ENCODE measurements at places on chromosomes 5 and 9. TPM values are rescaled to one million over a fixed set of nuclear protein-coding genes. Genes with fewer than 3 reads are reported as not detected.

Gene CNTNAP3
- total RNA-seq = not detected

Gene TAS2R1
- total RNA-seq = not detected

Gene STC2
- total RNA-seq = not detected

DNA sequence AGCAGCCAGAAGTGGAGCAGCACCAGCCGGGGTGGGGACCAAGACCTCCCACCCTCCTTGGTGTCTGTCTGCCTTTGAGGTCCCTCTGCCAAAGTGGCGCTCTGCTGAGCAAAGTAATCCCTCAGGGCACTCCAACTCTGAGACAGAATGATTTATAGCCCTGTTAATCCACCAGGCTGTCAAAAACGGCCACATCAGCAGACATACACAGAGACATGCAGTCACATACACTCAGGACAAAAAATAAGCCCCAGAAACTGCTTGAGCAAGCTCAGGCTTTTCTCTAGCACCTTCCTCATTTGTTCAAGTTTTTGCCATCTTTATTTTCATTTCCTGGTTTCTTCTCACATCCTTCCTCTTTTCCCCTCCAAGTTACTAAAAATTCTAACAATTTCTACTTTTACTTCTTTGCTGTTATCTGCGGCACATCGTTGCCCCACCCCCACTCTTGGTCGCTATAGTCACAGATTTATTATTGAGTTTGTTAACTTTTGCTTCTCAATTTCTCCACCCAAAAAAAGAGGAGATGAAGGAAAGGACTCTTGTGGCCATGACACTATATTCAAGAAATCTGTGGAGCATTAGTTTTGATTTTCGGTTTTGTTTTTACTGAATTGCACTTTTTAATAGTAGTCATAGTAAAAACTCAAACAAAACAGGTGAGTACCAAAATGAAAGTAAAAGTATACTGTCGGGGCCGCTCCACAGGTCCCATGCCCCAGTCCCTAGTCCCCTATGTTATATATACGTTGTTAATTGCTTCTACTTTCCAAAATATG is 17.4 kb upstream of the ADRB2 start:
- peak overlapping the region; percentile 52 for H3K4me3 ChIP-seq
- DNase-seq = no peak
- peaks cover 5% of the 10 kb centered on the region for H3K27me3 ChIP-seq
- no peaks in the 10 kb centered on the region for H3K36me3 ChIP-seq

GRCh38 chr5:62134811-62135210 is 171.2 kb upstream of the KIF2A start:
- no peak for DNase-seq
- no peak overlapping the region for H3K27ac ChIP-seq
- H3K4me1 ChIP-seq = no peaks in the 10 kb centered on the region
- H3K27me3 ChIP-seq = peaks cover 4% of the 10 kb centered on the region

DNA sequence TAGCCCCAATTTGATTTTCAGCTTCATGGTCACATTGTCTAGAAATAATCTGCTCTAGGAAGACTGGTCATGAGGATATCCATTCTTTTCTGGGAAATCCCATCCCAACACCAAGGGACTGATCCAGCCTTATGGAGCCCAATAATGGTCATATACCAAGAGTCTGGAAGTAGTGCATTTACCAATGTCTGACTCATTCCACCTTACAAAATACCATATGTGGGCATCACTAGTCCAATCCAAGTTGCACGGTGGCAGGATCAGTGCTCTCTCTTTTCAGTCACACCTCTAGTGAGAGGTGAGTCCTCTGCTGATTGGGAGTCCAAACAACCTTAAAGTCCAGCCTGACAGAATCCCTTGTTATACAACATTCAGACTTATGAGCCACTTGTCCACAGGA is 73.7 kb downstream of the FEM1C start:
- H3K36me3 ChIP-seq = no peaks in the 10 kb centered on the region
- H3K27me3 ChIP-seq = no peaks in the 10 kb centered on the region
- H3K27ac ChIP-seq = no peak overlapping the region
- H3K4me3 ChIP-seq = no peak overlapping the region
- H3K4me1 ChIP-seq = no peaks in the 10 kb centered on the region
- no peak for DNase-seq

DNA sequence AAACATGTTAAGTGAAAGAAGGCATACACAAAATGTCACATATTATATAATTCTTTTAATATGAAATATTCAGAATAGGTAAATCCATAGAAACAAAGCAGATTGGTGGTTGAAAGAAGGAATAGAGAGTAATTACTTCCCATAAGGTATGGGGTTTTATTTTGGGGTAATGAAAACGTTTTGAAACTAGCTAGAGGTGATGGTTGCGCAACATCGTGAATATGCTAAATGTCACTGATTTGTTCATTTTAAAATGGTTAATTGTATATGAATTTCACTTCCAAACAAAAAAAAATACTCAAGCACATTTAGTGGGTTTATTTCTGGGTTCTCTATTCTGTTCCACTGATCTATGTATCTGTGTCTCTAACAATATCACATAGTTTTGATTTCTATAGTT is 12.0 kb upstream of the FSTL4 start:
- DNase-seq = no peak
- H3K4me3 ChIP-seq = no peak overlapping the region
- peaks cover 15% of the 10 kb centered on the region for H3K27me3 ChIP-seq
- no peak overlapping the region for H3K27ac ChIP-seq

GRCh38 chr9:13186091-13186490 is 93.4 kb downstream of the MPDZ start:
- no peak for DNase-seq
- H3K27me3 ChIP-seq = no peaks in the 10 kb centered on the region
- no peaks in the 10 kb centered on the region for H3K4me1 ChIP-seq
- no peak overlapping the region for H3K4me3 ChIP-seq

GRCh38 chr9:127887792-127888191 is 10.3 kb upstream of the AK1 start:
- H3K4me3 ChIP-seq = no peak overlapping the region
- H3K27me3 ChIP-seq = no peaks in the 10 kb centered on the region
- DNase-seq = no peak
- H3K27ac ChIP-seq = no peak overlapping the region
- peaks cover 6% of the 10 kb centered on the region for H3K4me1 ChIP-seq
- H3K36me3 ChIP-seq = peaks cover 60% of the 10 kb centered on the region

- H3K36me3 ChIP-seq = no peaks in the 10 kb centered on the region
- H3K4me1 ChIP-seq = no peaks in the 10 kb centered on the region
- no peak overlapping the region for H3K4me3 ChIP-seq
- no peaks in the 10 kb centered on the region for H3K27me3 ChIP-seq
Observed at GRCh38 chr9:72596451-72597180, 75.2 kb downstream of the TMC1 start.

DNA sequence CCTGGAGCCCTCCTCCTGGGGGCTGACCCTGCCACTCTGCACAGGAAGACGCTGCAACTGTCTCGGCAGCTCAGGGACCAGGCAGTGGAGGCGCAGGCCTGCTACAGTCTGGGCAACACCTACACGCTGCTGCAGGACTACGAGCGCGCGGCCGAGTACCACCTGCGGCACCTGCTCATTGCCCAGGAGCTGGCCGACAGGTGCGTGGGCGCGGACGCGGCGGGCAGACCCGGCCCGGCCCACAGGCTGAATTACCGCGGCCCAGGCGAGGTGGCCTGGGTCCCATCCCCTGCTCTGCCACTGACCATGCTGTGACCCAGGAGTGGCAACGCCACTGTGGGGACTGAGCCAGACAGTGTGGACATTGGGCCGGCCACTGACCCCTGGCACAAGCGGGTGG is 11.2 kb downstream of the GPSM1 start:
- H3K36me3 ChIP-seq = no peaks in the 10 kb centered on the region
- no peak for DNase-seq
- no peaks in the 10 kb centered on the region for H3K27me3 ChIP-seq
- H3K4me3 ChIP-seq = no peak overlapping the region
- peaks cover 4% of the 10 kb centered on the region for H3K4me1 ChIP-seq

DNA sequence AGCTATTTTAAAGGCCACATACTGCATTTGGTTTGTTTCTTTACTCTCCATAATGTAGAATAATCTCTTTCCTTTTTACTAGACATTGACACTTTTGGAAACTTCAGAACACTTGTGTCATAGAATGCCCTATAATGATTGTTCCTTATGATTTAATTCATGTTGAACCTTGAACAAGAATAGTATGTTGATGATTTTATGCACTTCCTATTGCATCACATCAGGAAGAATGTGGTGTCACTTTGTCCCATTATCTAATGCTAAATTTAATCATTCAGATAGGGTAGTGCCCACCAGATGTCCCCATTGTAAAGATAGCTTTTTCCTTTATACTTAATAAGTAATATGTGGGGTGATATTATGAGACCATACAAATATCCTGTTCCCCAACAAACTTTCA is 19.4 kb upstream of the DEPDC1B start:
- no peak overlapping the region for H3K4me3 ChIP-seq
- peaks cover 7% of the 10 kb centered on the region for H3K27me3 ChIP-seq
- H3K36me3 ChIP-seq = no peaks in the 10 kb centered on the region
- no peak for DNase-seq
- H3K27ac ChIP-seq = no peak overlapping the region
- H3K4me1 ChIP-seq = no peaks in the 10 kb centered on the region

DNA sequence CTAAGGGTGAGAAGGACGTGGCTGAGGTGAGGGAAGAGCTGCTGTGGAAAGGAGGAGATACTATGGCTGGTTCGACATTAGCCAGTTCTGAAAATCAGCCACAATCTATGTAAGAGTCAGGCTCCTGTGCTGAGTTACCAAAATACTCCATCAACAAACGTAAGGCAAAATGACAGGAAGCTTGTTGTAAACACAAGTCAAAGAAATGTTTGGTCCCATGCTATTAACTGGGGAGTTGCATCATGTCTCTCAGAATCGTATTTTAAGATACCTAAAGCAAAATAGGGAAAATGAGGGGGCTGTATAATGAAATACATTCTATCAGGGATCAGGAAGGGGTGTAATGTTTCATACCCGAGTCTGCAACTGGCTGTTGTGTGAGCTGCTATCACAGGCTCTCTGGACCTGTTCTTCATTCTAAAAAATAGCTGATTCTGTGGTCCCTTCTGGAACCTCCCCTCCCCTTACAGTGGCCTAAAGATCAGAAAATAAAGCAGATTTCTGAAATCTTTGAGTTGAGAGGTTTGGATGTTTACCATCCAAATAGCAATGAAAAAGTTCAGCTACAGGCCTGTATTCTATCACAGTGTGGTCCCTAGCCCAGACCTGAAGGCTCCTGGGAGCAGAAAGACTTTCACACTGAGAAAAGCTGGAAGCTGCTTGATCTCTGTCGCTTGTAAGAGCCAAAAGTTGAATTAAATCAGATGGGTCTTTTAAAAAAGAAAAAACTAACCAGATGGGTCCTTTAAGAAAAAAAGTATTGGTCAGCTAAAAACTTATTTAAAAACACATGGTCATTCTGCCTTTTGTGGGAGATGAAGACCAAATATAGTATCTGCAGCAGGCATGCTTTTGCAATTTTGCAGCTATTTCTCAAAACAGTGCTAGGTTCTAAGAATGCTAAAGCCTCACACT is 97.8 kb upstream of the SMC5 start:
- H3K36me3 ChIP-seq = no peaks in the 10 kb centered on the region
- DNase-seq = no peak
- H3K27me3 ChIP-seq = no peaks in the 10 kb centered on the region
- no peaks in the 10 kb centered on the region for H3K4me1 ChIP-seq

GRCh38 chr5:142874540-142874939 is 104.4 kb downstream of the ARHGAP26 start:
- H3K27me3 ChIP-seq = no peaks in the 10 kb centered on the region
- DNase-seq = no peak

DNA sequence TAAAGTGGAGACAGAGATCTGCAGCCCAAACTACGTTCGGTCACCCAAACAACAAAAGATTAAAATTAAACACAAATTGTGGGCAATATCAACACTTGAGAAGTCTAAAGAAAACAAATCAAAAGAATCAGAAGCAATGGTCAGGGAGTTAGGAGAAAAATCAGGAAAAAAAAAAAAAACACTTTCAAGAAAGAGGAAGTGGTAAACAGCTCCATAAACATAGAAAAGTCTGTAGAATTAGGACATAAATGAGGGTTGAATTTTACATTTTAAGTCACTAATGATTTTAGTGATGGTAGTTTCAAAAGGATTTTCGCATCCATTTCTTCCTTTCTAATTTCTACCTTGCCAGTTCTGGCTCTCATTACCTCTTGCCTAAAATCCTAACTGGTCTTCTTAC is 10.1 kb downstream of the RNF145 start:
- DNase-seq = no peak
- peaks cover 40% of the 10 kb centered on the region for H3K36me3 ChIP-seq
- H3K4me3 ChIP-seq = no peak overlapping the region

- H3K27ac ChIP-seq = no peak overlapping the region
- no peak overlapping the region for H3K4me3 ChIP-seq
- DNase-seq = no peak
- peaks cover 6% of the 10 kb centered on the region for H3K27me3 ChIP-seq
- H3K36me3 ChIP-seq = no peaks in the 10 kb centered on the region
Observed at GRCh38 chr9:19026375-19026774, 6.6 kb downstream of the SAXO1 start.

Gene PTGDS
- total RNA-seq = 40.6 TPM

DNA sequence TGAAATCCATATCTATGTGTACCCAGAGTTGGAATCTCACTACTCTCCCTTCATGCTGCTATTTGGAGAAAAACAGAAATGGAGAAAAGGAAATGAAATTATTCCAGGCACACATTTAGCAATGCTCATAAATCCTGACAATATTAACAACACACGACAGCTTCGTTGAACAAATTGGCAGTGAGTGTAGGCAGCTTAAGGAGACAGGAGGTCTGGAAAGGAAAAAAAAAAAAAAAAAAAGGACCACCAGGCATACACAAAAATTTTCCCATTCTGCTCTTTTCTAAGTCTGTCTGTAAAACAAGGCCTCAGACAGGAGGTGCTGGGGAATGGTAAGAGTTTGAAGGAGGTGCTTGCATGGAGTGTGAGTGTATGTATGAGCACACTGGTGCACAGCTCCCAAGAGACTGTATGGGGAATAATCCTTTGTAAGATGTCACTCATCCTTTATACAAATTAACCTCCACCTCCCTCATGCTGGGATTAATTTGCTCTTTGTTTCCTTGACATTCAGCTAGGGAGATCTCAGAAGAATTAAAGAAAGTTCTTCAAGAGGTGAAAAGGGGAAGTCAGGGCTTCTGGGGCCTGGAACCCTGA is 78.9 kb downstream of the ASTN2 start:
- no peaks in the 10 kb centered on the region for H3K4me1 ChIP-seq
- H3K27me3 ChIP-seq = no peaks in the 10 kb centered on the region
- H3K4me3 ChIP-seq = no peak overlapping the region
- H3K27ac ChIP-seq = no peak overlapping the region
- no peak for DNase-seq

DNA sequence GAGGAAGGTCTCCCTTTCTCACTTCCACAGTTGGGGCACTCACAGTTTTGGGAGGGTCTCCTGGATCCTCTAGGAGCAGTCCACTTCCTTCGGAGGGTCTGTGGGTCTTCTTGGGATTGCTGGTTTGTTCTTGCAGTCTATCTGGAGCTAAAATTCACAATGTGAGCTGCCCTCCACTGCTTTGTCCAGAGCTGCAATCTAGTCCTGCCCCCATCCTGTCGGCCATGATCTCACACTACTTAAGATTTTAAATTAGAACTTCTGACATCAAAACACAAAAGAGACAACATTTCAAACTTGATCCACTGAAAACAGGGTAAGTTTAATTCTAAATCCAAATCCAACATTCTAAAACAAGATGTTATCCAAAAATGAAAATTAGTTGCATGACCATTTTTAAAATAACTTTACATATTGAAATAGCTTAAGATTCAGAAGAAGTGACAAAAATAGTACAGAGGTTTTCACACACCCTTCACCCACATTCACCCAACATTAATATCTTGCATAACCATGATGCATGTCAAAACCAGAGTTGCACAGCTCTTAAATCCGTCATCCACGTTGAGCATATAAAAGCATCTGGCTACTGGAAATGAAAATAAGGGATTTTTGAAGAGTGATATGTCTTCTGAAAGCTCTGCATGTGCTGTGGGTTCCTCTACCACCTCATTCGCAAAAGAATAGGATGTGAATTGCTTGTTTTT is 113.7 kb upstream of the EPB41L4A start:
- no peak overlapping the region for H3K27ac ChIP-seq
- H3K36me3 ChIP-seq = no peaks in the 10 kb centered on the region

Gene LTC4S
- 4.2 TPM for total RNA-seq

Measured in CD4-positive, alpha-beta T cell (primary cell).